ENCODE measurements at places on chromosomes 11 and 22.

GRCh38 chr22:19117111-19117512, 5.1 kb downstream of the DGCR2 start:
- DNase-seq = no peak

DNA sequence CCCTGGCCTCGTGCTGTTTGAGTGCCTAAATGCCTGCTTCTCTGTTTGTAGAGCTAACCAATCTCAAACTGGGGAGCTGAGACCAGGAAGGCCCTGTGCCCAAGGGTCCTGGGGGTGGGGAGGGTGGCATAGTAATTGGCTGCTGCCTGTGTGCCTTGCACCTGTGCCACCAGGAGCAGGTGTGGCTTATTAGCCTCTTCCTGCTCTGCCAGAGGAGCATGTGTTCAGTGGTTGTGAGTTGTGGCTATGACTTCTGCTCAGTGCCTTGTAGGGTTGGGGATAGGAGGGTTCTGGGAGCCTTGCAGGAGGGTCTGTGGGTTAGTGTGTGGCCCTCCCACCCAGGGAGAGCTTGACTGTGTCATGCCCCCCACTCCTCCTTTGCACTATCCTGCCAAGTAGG, 109.2 kb downstream of the ZBTB16 start:
- no peak for DNase-seq

GRCh38 chr11:83073258-83073657, 1.6 kb upstream of the RAB30 start:
- DNase-seq = no peak

DNA sequence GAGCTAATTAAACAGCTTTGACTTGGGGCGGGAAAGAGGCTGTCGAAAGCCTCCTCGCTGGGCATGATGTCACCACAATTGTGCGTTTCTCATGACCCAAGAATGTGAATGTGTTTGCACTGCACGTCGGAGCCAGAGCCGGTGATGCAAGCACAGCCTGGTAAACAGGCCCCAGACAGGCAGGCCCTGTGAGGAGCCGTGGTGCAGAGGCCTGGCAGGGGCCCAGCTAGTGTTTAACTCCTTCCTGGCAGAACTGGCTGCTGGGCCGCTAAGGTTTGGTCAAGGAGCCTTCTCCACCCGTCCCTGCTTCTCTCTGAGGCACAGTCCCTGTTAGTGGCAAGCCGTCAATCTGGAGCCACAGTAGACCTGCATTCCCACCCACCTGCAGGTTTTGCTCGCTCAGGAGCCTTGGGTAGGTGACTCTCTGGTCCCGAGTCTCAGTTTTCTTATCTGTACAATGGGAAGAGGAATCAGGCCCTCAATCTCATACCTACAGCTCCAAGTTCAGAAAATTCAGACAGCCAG, 25.4 kb upstream of the SMTN start:
- no peak for DNase-seq

- no peak for DNase-seq
Measured at GRCh38 chr22:19176732-19177131, 1.8 kb downstream of the SLC25A1 start.

DNA sequence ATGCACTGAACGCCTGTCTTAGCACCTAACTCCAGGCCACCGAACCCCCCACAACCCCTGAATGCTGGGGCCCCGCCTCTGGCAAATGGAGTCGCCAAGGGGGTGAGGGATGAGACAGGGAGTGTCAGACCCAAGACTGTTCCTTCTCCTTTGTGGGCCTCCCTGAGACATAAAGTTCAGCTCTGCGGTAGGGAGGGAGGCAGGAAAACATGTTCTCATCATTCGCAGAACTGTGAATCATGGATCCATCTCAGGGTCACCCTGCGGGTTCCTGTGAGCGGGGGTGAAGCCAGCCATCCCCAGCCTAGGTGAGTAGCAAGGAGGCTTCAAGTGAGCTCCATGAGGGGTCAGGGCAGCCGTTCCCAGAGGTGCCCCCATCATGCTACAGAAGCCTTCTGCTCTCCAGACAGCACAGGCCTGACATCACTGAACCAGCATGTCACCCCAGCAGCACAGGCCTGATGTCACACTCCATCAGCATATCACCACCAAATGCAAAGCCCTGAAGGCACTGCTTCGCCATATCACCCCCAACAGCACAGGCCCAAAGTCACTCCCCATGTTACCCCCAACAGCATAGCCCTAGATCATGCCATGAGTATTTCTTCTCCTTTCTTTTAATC, 27.2 kb downstream of the TMPRSS6 start:
- peak; percentile 52 for DNase-seq

- no peak for DNase-seq
Measured at GRCh38 chr11:34495239-34495723, 18.3 kb downstream of the ELF5 start.

GRCh38 chr11:123640029-123640428, 14.4 kb downstream of the SCN3B start:
- no peak for DNase-seq
